Mesothelial cell of epicardium (in vitro differentiated cells): ENCODE measurements at places on chromosomes 12 and 14. TPM values are rescaled to one million over a fixed set of nuclear protein-coding genes. Genes with fewer than 3 reads are reported as not detected.

DNA sequence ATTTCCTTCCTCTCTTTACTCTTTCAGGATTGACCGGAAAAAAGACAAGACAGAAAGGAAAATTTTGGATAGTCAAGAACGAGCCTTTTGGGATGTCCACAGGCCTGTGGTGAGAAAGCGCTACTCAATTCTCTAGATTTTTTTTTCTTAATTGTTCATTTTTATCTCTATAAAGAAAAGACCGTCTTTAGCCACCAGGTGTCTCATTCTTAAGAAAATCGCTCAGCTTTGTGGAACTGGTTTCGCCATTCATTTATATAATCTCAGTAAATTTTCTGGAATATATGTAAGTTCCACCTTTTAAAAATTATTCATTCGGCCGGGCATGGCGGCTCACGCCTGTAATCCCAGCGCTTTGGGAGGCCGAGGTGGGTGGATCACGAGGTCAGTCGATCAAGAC is 421.1 kb downstream of the DPF3 start:
- no peak for DNase-seq

GRCh38 chr12:82504409-82504808 is 146.1 kb downstream of the METTL25 start:
- no peak for DNase-seq

Gene SERPINA10
- total RNA-seq: not detected in 3 replicates

GRCh38 chr14:35573911-35574310 is 39.9 kb downstream of the INSM2 start:
- DNase-seq: no peak

DNA sequence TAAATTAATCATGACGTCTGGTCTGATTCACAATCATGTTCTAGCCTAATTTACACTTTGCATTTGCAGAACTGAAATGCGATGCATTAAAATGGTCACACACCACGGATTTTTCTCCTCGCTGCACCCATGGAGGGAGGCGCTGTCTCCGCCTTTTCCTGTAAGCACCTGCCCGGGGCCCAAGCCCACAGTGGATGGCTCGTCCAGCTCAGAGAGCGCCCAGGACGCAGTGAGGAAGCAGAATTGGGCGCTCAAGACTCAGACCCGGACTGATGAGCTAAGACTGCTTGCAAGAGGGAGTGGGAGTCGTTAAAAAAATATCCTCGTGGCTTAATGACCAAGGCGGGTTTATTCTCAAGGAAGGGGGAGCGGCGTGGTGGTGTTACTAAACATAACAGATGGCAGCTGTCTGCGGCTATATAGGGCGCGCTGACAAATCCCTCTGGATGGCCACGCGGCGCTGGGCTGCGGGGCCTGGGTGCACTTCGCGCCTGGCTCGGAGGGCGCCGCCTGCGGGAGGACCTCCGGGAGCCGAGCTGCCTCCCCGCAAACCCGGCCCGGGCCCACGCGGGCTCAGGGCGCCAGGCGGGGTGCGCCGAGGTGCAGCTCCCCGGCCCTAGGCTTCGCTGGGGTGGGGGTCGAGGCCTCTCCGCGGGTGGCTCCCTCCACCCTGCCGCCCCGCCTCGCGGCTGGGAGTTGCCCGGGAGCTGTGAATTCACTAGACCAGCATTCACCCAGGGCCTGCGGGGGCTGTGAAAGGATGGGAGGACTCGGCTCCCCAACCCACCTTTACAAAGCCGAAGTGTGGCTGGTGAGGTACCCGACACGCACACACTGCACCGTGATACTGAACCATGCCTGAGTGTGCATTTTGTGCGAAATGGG is 78.7 kb downstream of the PPM1A start:
- DNase-seq: no peak

DNA sequence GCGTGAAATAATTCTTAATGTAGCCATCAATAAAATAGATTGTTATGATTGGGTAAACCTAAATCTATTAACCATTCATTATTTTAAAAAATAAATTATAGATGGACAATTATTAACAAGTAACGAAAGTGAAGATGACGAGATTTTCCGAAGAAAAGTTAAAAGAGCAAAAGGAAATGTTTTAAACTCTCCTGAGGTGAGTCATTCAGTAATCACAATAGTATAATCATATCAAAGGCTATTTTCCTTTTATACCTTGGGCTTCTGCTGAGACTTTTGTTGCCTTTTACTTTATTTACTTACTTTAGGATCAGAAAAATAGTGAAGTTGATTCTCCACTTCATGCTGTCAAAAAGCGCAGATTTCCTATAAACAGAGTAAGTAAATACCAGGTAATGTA is 45.6 kb downstream of the FANCM start:
- no peak for DNase-seq

- no peak for DNase-seq
Observed at GRCh38 chr14:56461276-56462275, 118.0 kb upstream of the TMEM260 start.

DNA sequence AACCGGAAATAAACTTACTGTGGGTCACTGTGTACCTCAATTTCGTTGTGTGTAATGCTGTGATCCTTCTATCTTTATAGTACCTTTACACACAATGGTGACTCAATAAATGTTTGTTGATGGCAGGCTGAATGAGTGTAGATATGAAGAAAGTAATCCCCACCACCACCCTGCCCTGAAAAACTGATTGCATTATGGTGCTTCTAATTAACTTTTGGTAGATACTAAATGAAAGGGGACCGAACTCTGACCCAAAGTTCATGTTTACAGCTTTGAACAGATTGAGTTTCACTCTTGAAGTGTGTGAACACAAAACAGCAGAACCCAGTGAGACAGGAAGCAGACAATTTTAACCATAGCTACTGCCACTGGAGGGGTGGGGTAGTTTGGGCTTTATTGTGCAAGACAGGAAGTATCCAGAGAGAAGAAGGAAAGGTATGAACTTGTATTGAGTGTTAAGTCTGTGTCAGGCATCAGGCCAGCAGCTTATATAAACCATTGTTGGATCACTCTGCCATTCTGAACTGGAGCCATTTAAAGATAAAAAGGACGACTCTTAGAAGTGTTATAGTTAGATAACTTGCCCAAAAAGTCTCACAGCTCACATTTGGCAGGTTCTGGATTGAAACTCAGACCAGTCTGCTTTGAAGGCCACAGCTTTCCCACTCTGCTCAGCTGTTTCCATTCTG is 197.0 kb upstream of the AMIGO2 start:
- no peak for DNase-seq
